ENCODE measurements at places on chromosomes 16 and 17.

- DNase-seq, result no peak
Observed at GRCh38 chr17:53543472-53543871, 279.3 kb upstream of the KIF2B start.

DNA sequence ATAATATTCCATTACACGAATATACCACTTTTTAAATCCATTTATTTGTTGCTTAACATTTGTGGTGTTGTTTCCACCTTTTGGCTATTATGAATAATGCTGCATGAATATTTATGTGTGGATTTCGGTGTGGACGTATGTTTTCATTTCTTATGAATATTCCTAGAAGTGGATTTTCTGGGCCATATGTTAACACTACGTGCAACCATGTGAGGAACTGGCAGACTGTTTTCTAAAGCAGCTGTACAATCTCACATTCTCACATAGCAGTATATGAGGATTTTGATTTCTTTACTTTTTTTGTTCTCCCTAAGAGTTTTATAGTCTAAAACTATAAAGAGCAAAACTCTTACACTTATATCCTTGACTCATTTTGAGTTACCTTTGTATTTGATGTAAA is 143.4 kb downstream of the MAP2K4 start:
- DNase-seq, result no peak

- DNase-seq, result no peak
Observed at GRCh38 chr16:65113441-65113840, 8.4 kb downstream of the CDH11 start.

GRCh38 chr16:87067003-87067556 is 250.1 kb downstream of the C16orf95 start:
- DNase-seq, result no peak

GRCh38 chr17:75277664-75278071 is 6.6 kb upstream of the MIF4GD start:
- no peak for DNase-seq

DNA sequence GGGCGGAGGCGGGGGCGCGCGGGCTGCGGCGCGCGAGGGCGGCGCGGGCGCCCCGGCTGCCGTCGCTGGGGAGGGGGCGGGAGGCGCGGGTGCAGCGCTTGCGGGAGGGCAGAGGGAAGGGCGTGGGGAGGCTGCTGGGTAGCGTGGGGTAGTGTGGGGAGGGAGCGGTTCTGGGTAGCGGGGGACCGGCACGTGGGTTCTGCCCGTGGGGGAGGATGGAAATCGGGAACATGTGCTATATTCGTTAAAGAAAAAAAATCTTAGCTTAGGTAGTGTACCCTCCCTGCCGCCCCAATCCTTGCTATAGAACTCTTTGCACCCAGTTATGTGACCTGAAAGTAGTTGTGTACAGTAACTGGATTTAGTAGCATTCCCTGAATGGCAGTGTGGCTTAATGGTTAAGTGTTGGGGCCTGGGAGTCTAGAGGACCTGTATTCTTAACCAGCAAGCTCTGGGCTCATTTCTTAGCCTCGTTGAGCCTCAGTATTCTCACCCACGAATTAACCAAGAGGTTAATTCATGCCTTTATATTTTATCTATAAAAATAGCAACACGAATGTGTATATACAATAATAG is 646 bp downstream of the RABEP1 start:
- DNase-seq, result no peak

All from GDM1 (cell line).